Occipital lobe (tissue), 3 donors: ENCODE measurements at places on chromosomes 2 and 18. TPM values are rescaled to one million over a fixed set of nuclear protein-coding genes. Genes with fewer than 3 reads are reported as not detected.

Gene ARHGAP25
- 2.0 TPM for total RNA-seq

Gene TDRD15
- 3.0 TPM for total RNA-seq

Gene PASK
- total RNA-seq = 11.9 TPM

Gene MIB1
- 99.2 TPM for total RNA-seq

Gene ZNF804A
- 15.6 TPM for total RNA-seq

Gene GKN1
- total RNA-seq = not detected

Gene GALNT14
- total RNA-seq = 4.7 TPM

Gene SETBP1
- 52.3 TPM for total RNA-seq

Gene DYNC2LI1
- total RNA-seq = 41.5 TPM

Gene NEU2
- total RNA-seq = not detected

Gene DSG4
- total RNA-seq = not detected

Gene AP1S3
- 2.7 TPM for total RNA-seq

Gene CXCR1
- not detected for total RNA-seq

Gene APOB
- 0.62 TPM for total RNA-seq

Gene DSC3
- total RNA-seq = 0.78 TPM

Gene NUP35
- 58.6 TPM for total RNA-seq

Gene TLX2
- total RNA-seq = not detected

Gene ABCG5
- under 0.01 TPM for total RNA-seq

Gene MROH2A
- total RNA-seq = not detected

Gene QPCT
- total RNA-seq = 5.9 TPM

Gene KLHL41
- 4.1 TPM for total RNA-seq

Gene CYP1B1
- total RNA-seq = 7.8 TPM

Gene IL1RL1
- not detected for total RNA-seq

Gene C1QL2
- total RNA-seq = 1.6 TPM

Gene TMEM163
- 14.3 TPM for total RNA-seq

Gene FOXI3
- total RNA-seq = 0.47 TPM

Gene AQP12B
- total RNA-seq = not detected
